EL (cell line): ENCODE measurements at places on chromosomes 4 and X.
A peak's percentile ranks its signal among the peaks of the same experiment; 100 is the strongest.

GRCh38 chrX:112851161-112851779, 10.6 kb upstream of the AMOT start:
- DNase-seq = no peak

GRCh38 chr4:85905761-85906160, 430.8 kb downstream of the ARHGAP24 start:
- DNase-seq = no peak

GRCh38 chrX:75547783-75548182, 24.9 kb upstream of the ZDHHC15 start:
- no peak for DNase-seq

DNA sequence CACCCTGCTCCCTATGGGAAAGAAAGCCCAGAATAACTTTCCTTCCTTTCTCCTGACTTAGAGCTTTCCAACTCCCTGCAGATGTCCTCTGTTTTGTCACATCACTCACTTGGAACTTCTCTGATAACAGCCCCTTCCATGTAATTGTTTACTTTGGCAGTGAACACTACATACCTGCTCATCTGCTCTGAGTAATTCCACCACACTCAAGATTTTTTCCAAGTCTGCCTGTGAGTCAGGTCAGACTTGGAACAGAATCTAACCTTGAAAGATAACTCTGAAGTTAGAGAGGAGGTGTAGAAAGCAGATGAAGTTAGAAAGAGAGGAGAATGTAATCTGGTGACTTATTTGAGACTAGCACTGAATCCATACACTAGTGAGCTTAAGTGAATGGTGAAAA, 7.4 kb downstream of the MAGEB10 start:
- no peak for DNase-seq

DNA sequence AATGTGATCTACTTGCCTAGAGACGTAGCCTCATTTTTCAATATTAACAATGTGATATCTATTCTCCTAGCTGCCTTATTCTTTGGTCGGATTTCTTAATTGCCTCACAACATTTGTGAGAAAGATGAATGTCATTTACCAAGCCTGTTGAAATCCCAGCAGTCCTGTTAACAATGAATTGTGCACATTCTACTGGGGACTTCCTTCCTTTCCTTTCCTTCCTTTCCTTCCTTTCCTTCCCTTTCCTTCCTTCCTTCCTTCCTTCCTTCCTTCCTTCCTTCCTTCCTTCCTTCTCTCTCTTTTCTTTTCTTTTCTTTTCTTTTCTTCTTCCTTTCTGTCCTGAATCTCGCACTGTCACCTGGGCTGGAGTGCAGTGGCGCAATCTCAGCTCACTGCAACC, 107.1 kb downstream of the GPAT3 start:
- DNase-seq = no peak

- DNase-seq = no peak
These were observed 169.9 kb downstream of the COX18 start for GRCh38 chr4:72899621-72900020.

GRCh38 chr4:147307896-147308674, 172.8 kb upstream of the EDNRA start:
- DNase-seq = no peak

- DNase-seq = no peak
These were observed 136.7 kb upstream of the POF1B start for GRCh38 chrX:85516131-85516530.

DNA sequence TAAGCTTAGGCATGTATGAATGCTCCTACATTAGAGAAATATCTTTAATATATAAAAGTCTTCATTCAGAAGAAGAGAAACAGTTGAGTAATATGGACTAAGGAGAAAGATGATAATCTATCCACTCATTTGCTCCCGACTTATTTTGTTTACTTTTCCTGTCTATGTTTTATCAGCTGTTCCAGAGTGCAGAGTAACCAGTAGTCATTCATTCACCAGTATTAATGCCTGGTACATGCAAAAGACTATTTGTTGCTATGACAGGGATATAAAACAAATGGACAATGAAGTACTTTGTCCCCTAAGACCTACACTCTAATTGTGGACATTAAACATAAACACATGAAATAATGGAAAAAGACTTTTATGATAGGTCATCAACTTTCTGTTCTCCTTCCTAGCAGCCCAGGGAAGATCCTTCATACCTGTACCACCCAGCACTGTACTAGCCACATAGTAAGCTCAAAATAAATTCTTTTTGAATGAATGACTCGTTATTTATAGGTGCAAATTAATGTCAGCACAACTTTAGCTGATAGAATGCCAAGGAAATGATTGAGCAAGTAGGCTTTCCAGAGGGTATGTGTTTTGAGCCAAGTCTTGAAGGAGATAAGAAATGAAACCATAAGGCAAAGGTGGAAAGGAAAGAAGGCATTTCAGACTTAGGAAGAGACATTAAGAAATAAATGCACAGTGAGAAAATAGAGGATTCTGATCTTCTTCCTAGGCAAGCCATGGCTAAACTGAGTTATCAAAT, 45.0 kb upstream of the IL13RA1 start:
- DNase-seq = no peak

DNA sequence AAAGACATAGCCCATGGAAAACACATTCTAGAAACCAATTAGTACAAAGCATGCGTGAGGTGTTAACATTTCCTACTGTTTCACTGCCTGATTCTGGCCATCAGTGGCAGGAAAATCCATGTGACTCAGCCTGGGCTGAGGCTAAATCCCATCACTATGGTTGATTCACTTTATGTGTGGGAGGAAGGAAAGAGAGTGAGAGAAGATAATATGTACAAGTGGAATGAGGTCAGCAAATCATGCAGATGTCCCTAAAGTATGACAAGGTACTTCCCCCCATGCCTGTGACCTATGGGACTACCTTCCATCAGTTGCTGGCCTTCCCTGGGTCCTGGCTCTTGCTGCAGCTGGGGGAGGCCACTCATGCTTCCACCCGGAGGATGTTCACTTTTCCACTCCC, 64.2 kb upstream of the MAP3K15 start:
- peak; percentile 48 for DNase-seq

GRCh38 chrX:73647632-73648322, 84.8 kb downstream of the CHIC1 start:
- DNase-seq = no peak

GRCh38 chr4:165972747-165973146, 99.7 kb downstream of the TLL1 start:
- DNase-seq = peak; percentile 33

- no peak for DNase-seq
These were observed 321.0 kb upstream of the CXXC4 start for GRCh38 chr4:104815665-104816064.

- no peak for DNase-seq
These were observed 62.4 kb downstream of the CAPN6 start for GRCh38 chrX:111207851-111208250.

DNA sequence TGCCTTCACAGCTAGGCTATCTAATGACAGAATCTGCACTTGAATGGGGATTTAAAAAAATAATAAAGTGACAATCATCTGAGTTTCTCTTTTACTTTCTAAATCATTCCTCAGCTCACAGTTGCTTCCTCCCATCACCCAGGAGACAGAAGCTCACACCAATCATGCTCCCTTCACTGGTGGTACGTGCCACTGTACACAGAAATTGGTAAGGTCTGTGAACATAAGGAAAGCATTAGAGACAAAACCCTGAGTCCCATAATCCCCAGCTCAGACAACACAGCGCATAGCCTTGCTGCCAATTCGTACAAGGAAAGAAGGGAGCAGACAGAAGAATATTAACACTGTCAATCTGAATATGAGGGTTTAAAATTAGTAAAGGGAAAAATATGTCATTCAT, 133.1 kb downstream of the IDS start:
- DNase-seq = no peak

GRCh38 chrX:45454290-45454689, 253.6 kb upstream of the DIPK2B start:
- no peak for DNase-seq

GRCh38 chrX:31545726-31546125, 473.9 kb upstream of the FTHL17 start:
- peak; percentile 47 for DNase-seq

DNA sequence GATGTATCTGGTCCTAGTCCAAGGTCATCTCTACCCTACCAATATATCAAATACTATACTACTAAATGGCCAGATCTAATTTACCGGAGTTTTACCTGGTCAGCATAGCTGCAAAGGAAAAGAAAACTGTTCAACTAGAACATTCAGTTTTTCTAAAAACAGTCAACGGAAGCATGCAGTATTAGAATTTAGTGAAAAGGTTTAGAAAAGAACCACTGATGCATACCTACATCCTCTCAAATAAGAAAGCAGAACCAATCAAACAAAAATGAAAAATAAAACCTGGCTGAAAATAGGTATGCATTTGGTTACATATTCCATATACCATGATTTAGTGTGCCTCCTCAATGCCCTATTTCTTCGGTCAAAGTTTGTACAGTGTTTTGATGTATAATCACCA, 140.0 kb downstream of the CHM start:
- DNase-seq = no peak

- no peak for DNase-seq
These were observed at the start of gene PAGE3 for GRCh38 chrX:55264816-55265215. Gene PAGE3 (minus strand): TSS chrX:55264916. CDS start chrX:55263903, 1,013 bp downstream.

DNA sequence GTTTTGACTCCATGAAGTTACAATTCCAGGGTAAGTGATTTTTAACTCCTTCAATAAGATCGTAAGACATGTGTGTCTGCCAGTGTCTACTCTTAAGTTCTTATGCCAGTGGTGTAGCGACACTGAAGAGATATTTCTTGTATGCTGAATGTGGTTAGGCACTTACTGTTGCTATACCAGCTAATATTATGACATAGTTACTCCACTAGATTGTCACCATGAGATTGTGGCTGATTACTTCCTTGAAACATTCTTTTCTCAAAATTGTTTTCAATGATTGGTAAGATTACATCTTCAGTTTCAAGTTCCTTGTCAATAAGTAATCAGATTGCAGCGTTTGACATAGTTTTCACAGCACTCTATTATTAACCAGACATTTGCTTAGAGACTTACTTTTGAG, 60.6 kb upstream of the PAGE5 start:
- DNase-seq = no peak

GRCh38 chrX:152632445-152633097, 5.1 kb upstream of the GABRQ start:
- DNase-seq = peak; percentile 32

DNA sequence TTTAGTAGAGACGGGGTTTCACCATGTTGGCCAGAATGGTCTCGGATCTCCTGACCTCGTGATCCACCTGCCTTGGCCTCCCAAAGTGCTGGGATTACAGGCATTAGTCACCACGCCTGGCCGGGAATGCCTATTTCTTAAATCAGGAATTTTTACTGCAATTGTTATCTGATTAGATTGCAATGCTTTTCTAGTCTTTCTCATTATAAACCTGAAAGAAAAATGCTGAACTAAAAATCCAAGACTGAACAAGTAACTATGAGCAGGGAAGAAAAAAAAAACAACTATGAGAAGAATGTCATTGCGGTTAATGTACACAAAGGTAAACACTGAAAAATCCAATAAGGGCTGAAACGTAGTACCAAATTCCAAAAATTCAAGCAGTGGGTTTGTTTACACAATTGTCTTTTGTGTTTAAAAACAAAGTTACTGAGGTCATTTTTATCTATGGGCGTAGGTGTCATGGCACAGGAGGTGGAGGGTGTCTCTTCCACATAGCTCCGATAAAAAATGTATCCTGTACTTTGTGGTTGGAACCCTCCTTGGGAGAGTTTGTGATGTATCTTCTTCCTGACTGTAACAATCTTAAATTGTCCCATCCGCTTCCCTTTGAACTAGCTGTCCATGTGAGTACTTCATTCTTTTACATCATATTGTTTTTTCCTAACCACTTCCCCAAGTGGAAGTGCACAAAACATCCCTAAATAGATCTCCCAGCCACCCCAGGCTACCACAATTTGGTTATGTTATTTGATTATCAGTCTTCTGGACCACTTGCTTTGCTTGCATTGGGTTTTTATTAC, 11.1 kb upstream of the TMEM156 start:
- DNase-seq = peak; percentile 73

- peak; percentile 64 for DNase-seq
These were observed 52.9 kb downstream of the TXK start for GRCh38 chr4:48081196-48081595.

GRCh38 chrX:77085372-77085771, 361.8 kb upstream of the FGF16 start:
- DNase-seq = no peak

DNA sequence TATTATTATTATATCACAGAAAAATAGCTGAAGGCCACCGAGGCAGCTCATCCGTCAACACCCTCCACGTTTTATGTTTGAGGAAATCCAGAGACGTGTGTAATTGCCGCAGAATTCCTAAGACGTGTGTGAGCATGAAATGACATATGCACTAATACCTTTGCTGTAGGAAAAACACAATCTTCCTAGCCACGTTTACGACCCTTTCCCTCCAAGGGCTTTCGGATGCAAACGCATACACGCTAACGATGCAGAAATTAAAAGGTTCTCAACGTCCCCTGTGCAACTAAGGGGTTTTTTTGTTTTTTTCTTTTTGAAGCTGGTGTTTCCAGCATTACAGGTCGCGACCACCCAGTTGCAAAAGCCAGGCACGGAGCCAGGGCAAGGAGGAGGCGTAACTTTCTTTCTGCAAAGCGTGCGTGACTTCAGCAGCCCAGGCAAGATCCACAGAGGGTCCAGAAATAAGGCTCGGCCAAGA, 33.8 kb downstream of the CRLF2 start:
- DNase-seq = peak; percentile 68

- DNase-seq = no peak
These were observed 114.1 kb downstream of the GLUD2 start for GRCh38 chrX:121161501-121161933.

DNA sequence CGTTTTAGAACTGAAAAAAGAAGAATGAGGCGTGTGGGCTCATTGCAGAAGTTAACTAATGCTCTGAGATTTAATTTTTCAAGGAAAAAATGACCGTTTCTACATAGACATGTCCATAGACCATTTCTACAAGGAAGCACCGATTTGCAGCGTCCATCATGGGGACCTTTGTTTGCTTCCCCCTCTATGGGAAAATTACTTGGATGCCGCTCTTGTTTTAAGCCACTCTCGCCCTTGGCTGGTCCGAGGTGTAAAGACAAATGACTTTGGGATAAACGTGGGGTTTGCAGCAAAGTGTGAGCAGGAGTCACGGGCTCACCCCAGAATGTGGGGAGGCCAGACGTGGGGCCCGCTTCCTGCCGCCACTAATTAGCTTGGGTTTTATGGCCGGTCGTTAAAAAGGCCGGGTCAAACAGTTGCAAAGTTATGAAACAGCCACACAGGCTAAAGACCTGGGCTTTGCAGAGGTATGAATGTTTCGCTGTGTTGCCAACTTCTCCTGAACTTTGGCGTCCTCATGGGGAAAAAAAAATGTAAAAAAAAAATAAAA, 235.9 kb downstream of the SHOX start:
- DNase-seq = no peak

- DNase-seq = no peak
These were observed 201.0 kb downstream of the DCTD start for GRCh38 chr4:182716192-182716591.
